ENCODE measurements at places on chromosomes 4 and X. TPM values are rescaled to one million over a fixed set of nuclear protein-coding genes. Genes with fewer than 3 reads are reported as not detected.

DNA sequence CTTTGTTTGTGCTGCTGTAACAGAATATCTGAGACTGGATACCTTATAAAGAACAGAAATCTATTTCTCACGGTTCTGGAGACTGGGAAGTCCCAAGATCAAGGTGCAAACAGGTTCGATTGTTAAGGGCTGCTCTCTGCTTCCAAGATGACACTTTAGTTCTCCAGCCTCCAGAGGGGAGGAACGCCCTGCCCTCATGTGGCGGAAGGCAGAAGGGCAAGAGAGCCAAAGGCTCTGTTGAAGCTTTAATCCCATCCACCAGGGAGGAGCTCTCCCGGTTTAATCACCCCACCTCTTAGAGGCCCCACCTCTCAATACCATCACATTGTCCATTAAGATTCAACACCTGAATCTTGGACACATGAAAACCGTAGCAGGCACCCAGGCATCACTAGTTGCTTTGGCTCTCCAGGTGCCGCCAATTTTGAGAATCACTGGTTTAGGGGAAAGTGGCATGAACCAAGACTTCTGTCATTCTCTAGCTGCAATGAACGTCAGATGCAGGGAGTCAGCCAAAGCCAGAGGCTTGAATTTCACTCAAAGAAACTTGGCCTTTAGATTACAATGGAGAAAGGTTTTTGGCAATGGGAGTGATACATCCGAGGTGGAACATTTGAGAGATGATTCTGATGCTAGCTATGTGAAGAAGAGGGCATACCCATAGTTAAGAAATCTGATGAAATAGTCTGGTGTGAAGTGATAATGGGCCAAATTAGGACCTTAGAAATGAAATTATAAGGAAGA is 15.7 kb downstream of the FHL1 start:
- no peak for DNase-seq

DNA sequence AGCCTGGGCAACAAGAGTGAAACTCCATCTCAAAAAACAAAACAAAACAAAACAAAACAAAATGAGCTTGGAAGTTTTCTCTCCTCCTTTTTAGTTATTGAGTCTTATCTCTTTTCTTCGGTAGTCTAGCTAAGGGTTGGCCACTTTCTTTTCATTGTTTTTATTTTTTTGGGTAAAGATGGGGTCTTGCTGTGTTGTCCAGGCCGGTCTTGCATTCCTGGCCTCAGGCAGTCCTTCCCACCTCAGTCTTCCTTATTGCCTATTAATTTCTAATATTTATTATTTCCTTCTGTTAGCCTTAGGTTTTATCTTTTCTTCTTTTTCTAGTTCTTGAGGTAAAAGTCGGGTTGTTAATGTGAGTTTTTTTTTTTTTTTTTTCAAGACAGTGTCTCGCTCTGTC is 16.4 kb downstream of the METAP1 start:
- no peak for DNase-seq

GRCh38 chrX:115054876-115055275 is 37.5 kb upstream of the IL13RA2 start:
- no peak for DNase-seq

- DNase-seq = no peak
Observed at GRCh38 chr4:86026720-86027119, 333.1 kb downstream of the MAPK10 start.

DNA sequence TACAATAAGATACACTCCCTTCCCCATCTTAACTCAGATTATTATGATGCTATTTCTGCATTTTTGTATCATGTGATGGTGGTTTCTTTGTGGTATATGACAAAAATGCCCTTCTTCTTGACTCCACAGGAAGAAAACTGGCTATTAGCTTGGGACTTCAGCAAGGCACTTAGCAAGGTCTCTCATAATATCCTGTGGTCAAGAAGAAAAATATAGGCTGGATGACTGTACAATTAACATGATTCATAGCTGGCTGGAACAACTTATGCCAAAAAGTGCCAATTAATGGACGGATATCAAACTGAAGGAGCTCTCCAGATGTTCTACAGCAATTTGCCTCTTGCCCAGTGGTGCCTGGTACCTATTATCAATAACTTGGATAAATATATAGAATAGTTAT is 2.3 kb upstream of the MID1IP1 start:
- DNase-seq = no peak

GRCh38 chr4:11312389-11312788 is 116.3 kb downstream of the HS3ST1 start:
- no peak for DNase-seq

DNA sequence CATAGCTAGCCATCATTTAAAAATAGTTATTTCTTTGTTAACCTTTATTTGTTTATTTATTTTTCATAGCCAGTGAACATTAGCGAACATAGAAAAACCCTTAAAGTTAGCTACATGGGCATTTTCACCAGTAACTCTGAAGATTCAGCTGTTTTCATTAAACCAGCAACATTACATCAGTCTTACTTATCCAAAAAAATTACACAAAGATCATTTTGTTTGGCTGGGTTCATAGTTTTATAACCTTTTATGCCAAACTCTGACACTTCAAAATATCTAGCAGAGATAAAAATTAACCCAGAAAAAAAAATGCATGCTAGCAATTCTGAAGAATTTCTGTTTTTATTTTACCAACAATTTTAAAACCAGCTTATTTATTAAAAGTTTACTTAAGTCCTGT is 784.1 kb downstream of the PCDH18 start:
- DNase-seq = no peak

DNA sequence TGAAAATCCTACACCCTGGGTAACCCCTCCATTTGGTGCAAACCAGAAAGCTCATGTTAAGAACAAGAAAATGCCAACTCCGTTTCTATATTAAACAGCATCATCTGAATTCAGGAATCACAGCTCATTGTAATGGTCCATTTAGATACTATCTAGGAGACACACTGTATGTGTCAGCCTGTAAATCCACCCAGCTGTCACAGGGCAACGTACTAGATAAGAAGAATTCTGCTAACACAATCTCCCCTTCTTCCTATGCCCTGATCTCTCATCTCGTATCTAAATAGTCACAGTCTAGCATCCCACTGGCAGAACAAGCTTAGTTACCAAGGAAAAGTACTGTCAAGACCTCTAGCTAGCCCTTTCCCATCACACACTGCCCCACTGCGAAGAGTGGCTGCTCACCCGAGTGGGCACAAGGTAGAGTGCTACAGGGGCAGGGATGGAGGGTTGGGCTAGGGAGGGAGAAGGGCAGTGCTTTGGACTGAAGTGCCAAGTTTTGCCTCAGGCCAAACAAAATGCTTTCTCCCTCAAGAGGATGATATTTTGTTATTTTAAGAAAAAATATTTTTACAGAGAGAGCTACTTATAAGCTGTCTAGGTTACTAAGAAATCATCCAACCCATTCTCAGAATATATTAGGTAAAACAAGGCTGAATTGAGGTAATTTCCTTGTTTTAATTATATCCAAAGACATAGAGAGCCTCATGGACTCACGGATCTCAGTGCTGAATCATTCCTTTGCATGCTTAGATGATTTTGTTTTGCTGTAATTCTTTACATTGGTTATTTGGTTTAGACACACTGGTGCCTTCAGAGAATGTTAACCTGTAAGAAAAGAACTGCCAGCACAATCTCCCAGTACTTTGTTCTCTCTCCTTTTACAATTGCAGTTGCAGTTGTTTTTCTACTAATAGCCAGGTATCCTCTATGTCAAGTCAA is 196.6 kb downstream of the PRDM5 start:
- DNase-seq = no peak

GRCh38 chr4:18816228-18816895 is 794.8 kb upstream of the LCORL start:
- DNase-seq = no peak

Gene FRMD7
- total RNA-seq = 0.41 TPM

Gene SLC49A3
- 0.82 TPM for total RNA-seq

Gene EFNB1
- total RNA-seq = 27.7 TPM

Gene ACTRT1
- total RNA-seq = not detected

Gene FAM149A
- 31.0 TPM for total RNA-seq

Gene WDR45
- 24.5 TPM for total RNA-seq

Data from frontal cortex (tissue), 4 donors.